Fibroblast of gingiva (primary cell): ENCODE measurements at places on chromosomes 1 and 21.

DNA sequence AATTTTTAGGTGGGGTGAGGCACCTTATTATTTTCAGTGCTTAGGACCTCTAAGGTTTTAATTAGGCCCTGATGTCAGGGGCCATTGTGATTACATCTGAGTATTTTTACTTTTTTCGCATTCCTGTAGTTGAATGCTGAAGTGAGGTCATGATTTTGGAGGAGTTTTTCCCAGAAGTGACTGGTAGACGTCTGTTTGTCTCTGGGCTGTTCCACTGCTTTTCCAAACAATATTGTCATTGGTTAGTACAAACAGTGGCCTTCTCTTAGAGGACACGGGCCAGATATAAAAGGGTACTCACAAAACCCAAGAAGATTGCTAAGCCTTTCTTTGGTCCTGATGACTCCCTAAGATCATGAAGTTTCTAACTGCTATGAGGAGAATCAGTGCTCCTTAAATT lies 7.6 kb upstream of the RASAL2 start:
- DNase-seq, result no peak

DNA sequence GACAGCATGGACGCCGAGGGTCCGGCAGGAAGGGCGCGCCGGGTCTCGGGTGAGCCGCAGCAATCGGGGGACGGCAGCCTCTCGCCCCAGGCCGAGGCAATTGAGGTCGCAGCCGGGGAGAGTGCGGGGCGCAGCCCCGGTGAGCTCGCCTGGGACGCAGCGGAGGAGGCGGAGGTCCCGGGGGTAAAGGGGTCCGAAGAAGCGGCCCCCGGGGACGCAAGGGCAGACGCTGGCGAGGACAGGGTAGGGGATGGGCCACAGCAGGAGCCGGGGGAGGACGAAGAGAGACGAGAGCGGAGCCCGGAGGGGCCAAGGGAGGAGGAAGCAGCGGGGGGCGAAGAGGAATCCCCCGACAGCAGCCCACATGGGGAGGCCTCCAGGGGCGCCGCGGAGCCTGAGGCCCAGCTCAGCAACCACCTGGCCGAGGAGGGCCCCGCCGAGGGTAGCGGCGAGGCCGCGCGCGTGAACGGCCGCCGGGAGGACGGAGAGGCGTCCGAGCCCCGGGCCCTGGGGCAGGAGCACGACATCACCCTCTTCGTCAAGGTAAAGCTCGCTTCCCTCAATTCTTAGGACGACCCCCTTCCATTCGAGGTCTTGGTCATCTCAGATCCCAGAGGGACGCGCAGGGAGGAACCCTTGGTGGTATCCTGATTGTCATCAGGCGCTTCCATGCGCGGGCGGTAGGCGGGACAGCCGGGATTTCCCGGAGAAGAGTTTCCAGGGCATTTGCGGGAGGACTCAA lies 1.6 kb downstream of the CLIC6 start:
- no peak for DNase-seq

GRCh38 chr1:19981507-19982312 lies 2.3 kb upstream of the PLA2G2A start:
- no peak for DNase-seq

GRCh38 chr1:201505503-201505890 lies 1.4 kb downstream of the CSRP1 start:
- DNase-seq, result peak; percentile 52

- DNase-seq, result no peak
These were observed 87.1 kb upstream of the DISP3 start for GRCh38 chr1:11391886-11392285.

- no peak for DNase-seq
These were observed 55.2 kb downstream of the PRKACB start for GRCh38 chr1:84199257-84199656.

DNA sequence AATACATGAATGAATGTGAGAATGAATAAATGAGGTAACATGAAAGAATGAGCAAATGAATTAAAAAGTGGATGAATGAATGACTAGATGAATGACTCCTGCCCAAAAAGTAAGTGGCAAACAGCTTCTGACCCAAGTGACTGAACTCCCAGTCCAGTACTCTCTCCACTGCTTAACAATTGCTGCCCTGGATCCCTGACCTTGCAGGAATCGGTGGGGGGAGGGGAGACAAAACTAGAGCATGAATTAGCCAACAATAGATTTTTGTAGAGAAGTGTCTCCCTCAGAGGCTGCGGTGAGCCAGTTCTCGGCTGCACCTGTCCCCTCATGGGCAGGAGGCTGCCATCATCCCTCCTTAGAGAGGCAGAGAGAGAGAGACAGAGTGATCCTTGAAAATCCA lies 5.9 kb upstream of the GRIK3 start:
- no peak for DNase-seq

DNA sequence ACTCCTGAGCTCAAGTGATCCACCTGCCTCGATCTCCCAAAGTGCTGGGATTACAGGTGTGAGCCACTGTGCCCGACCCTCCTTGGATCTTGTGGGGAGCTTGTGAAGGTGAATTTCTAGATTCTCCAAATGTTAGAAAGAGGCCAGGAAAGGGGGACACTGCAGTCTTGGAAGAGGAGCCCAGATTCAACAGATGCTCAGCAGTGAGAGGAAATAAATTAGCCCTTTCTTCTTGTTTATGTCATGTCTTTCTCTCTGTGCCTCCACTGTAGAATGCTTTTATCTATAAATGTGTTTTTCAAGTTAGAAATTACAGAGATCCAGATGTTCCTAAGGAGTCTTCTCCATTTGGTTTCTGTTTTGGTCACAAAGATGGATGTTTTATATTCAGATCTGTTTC lies 346.6 kb upstream of the KAZN start:
- no peak for DNase-seq

DNA sequence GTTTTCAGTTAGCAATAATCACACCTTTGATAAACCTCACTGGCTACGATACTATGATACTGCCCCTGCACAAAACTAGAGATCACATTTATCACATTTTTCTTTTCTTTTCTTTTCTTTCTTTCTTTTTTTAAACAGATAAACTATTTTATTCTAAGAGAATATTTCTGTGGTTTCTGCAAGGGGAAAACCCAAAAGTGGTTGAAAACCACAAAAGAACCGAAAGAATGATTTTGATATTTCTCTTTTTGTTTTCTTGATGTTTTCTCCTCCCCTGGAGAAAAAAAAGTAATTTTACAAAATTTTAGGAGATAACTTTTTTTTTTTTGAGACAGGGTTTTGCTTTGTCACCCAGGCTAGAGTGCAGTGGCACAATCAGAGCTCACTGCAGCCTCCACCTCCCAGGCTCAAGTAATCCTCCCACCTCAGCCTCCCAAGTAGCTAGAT lies 18.4 kb upstream of the FRRS1 start:
- DNase-seq, result no peak

- DNase-seq, result no peak
These were observed 263.1 kb downstream of the ST6GALNAC3 start for GRCh38 chr1:76337542-76338219.

DNA sequence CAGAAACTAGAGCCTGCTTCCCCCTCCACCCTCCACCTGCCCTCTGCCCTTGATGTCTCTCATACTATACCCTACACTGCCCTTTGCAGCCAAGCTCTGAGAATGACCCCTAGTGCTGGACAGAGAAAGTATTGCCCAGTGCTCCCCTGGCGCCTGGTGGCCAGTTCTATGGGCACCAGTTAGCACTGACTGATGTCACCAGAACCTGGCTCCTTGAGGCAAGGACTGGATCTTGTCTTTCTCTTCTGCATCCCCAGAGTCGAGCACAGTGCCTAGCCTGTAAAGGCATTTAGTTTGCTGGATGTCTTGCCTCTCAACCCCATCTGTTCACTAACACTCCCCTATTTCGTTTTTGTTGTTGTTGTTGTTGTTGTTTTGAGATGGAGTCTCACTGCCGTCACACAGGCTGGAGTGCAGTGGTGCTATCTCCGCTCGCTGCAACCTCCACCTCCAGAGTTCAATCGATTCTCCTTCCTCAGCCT lies 5.9 kb downstream of the PHLDA3 start:
- DNase-seq, result peak; percentile 48

- DNase-seq, result no peak
These were observed 348.7 kb downstream of the RPS6KC1 start for GRCh38 chr1:213399695-213400094.

- no peak for DNase-seq
These were observed 2.0 kb downstream of the HNRNPU start for GRCh38 chr1:244862354-244862698.

DNA sequence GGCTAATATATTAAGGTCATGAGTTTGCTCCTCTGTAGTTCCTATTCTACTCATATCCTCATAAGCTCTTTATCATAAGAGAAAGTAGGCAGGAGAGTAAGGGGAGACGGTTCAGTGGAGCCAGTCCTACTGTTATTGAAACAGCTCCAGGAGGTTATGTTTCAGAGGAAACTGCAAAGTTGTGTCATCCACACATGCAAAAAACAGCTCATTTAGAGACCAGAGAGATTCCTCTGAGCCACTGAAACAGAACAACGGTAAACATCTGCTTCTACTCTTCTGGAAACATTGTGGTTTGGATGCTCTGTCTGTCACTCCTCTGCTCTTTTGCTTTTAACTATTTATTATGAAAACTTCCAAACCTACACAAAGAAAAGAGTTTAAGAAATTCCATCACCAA lies 66.3 kb upstream of the PPP2R5A start:
- DNase-seq, result peak; percentile 88

DNA sequence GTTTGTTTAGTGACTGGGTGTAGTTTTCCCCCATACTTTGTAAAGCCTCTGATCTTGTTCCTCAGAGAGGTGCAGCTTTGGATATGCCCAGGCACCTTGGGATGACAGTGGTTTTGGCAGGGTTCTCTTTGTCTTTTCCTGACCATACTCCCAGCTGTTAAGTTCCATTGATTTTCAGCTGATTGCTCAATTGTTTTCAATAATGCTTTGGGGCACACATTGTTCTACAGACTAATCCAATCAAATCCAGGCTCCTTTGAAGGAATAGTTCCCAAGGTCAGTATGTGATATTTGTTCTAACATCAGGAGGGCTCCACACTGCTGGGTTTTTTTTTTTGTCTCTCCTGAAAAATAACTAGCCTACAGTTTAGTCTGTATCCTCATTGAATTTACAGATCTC lies 24.8 kb downstream of the PPP2R5A start:
- DNase-seq, result no peak

GRCh38 chr1:43802356-43802980 lies 95.1 kb downstream of the ST3GAL3 start:
- DNase-seq, result no peak

- peak; percentile 36 for DNase-seq
These were observed 14.4 kb downstream of the ABCG1 start for GRCh38 chr21:42233067-42233961.

- no peak for DNase-seq
These were observed 12.7 kb downstream of the SIPA1L2 start for GRCh38 chr1:232617237-232617636.

- no peak for DNase-seq
These were observed 2.2 kb downstream of the LMO4 start for GRCh38 chr1:87330885-87331364.

DNA sequence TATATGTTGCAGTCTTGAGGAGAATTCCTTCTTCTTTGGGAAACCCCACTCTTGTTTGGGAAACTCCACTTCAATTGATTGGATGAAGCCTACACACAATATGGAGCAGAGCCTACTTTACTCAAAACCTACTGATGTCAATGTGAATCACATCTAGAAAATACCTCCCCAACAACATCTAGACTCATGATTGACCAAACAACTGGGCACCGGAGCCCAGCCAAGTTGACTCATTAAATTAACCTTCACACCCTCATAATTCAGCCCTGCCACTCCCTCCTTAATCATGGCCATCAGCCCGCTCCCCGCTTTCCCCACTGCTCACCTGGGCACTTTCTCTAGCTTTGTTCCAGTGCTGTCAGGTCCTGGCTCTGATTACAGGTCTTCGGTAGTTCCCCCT lies 208.1 kb upstream of the MAP1LC3C start:
- DNase-seq, result no peak

- DNase-seq, result no peak
These were observed 6.9 kb downstream of the HPCAL4 start for GRCh38 chr1:39684313-39684664.

DNA sequence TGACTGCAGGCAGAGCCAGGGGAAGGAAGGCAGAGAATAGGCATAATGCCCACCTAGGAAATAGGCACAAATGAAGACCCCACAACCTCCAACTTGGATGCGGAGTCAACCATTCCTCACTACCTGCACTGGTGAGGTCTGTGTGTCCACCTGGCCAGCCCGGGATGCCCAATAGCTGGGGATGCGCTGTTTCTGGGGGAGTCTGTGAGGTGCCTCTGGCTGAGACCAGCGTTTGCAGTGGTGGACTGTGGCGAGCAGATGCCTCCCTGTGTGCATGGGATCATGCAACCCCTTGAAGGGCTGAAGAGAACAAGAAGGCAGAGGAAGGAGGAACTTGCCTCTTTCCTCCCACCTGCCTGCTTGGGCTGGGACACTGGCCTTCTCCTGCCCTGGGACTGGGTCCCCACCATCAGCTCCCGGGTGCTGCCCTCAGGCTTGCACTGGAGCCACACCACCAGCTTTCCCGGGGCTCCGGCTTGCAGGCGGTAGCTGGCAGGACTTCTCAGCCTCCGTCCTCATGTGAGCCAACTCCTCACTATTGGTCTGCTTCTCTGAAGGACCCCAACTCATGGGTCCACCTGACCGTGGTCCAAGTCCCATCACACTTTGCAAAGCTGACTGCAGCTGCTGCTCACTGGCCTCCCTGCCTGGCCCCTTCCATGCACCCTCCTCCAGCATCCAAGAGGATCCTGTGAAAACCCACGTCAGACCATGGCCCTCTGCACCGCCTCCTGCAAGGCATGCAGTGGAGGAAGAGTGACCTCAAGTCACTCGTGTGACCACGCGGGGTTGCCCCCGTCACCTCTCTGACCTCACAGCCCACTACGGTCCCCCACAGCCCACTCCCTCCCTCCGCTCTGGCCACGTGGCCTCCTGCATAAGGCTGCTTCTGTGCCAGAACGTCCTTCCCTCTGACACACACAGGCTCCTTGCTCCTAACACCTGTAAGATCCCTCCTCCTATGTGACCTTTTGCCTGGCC lies 2.7 kb upstream of the PDE9A start:
- DNase-seq, result no peak

DNA sequence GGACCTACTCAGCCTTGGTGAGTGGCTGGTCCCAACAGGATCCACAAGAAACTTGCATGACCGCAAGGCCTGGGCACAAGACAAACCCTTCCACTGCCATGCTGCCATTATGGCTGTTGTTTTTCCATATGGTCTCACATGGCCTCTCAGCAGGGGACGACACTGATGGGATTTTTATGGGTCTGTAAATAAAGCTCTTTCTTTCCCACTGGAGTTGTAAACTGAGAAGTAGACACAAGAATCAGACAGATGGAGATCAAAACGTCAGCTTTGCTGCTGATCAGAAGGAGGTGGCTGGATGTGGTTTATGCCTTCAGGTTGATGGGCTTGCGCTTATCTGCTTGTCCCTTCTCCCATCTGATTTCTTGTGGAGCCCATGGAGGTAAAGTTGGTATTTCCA lies 138.1 kb upstream of the KCNJ6 start:
- no peak for DNase-seq

DNA sequence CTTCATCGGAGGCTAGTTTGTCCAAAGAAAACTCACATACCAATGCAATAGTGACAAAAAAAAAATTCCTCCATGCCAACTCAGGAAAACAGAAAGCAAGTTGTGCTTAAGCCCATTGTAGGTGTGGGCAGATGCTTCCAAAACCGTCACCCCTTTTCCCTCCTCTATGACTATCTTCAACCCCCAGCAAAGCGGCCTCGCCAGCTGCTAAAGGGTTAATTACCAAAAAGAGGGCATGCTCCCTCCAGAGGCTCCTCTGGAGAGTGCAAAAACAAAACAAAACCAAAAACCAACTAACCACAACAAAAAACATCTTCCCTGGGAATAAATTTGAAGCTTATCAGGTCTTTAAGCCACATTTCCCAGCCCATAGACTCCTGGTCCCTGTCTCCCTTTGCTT lies 1.2 kb downstream of the LMOD1 start:
- no peak for DNase-seq
